ENCODE measurements at places on chromosomes 5 and 9.

- no peak for DNase-seq
Observed at GRCh38 chr9:88794100-88794499, 197.2 kb upstream of the S1PR3 start.

DNA sequence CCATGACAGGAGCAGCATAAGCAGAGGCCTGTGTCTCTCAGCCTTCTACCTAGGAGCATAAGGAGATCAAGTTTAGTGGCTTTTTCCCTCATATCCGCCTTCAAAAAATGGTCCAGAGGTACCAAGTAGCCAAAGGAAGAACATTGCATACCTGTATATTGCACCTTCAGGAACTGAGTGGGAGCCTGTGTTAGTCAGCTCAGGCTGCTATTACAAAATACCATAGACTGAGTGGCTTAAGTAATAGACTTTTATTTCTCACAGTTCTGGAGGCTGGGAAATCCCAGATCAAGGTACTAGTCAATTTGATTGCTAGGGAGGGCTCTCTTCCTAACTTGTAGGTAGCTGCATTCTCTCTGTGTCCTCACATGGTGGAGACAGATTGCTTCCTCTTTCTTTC lies 597.4 kb upstream of the PTGER4 start:
- DNase-seq, result no peak

- no peak for DNase-seq
Observed at GRCh38 chr5:83957188-83957587, 236.5 kb upstream of the HAPLN1 start.

DNA sequence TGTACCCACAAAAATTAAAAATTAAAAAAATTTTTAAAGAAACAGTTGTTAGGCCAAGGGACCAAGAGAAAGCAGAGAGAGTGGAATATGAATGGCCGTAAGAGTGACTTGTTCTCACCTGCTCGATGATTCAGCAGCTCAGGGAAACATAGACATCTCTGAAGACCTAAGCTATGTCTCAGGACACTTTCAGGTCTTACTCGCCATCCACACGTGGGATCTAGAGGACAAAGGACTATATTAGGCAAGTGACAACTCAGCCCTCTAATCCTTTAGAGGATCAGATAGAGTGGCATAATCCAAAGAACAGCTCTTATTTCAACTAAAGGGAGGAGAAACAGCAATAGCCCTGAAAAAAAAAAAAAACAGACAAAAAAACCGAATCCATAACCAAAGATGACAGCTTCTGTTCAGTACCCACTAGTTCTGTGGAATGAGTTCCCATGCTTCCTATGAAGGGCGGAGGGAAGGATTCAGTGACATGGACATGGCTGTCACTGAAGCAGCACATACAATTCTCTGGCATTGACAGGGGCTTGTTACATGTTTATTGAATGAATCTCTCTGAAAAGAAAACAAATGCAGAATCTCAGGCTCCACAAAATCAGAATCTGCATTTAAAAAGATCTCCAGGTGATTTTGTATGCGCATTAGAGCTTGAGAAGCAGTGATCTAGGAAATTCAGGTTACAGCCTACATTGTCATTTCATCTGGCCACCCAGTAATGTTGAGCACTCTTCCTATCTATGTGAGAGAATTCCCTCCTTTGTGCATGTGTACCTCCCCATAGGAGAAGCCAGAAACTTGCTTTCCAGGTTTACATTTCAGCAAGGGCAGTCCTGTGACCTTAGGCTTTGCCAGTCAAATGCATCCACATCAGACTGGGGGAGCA lies 96.0 kb downstream of the KIAA1958 start:
- DNase-seq, result no peak

DNA sequence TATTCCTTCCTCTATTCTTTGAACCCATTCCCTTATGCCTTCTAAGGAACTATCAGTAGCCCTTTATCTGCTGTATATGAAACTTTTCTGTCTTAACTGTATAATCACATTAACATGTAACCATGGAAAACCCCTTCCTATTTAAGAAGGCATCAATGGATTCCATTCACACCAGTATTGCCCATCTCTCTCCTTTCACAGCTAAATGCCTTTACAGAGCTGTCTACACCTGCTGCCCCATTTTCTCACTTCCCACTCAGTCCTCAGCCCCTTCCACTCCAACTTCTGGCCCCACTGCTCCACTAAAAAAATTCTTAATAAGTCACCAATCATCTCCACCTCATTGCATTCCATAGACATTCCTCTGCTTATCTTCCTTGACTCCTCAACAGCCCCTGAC lies 50.8 kb downstream of the SEC61B start:
- no peak for DNase-seq

- no peak for DNase-seq
Observed at GRCh38 chr5:89904442-89904841, 505.1 kb downstream of the CETN3 start.

DNA sequence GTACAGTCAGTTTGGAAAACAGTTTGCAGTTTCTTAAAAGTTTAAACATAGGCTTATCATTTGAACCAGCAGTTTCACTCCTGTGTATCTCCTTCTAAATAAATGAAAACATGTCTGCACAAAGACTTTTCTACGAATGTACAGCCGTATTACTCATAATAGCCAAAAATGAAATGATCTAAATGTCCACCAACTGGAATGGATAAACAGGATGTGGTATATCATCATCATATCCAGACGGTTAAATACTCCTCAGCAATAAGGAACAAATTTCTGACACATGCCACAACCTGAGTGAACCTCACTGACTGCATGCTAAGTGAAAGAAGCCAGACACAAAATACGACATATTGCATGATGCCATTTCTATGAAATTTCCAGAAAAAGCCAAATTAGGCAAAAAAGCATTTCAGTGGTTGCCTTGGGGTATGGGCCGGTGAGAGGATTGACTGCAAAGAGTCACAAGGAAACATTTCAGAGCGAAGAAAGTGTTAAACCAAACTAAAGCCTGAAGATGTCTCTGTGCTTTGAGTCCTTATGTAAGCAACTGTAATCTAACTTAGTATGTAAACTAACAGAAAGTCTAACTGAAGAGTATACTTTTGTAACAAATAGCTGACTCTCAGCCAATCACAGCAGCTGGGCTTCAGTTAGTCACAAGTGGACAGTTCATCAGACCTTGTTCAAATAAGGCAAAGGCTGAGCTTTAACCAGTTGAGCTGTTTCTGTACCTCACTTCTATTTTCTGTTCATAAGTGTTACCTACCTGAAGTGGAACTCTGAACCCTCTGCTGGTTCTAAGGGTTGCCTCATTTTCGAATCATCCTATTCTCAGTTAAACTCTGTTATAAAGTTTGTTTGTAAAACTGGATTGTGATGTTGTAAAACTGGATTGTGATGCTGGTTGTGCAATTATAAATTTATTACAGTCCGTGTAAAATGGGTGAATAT lies 65.2 kb downstream of the TRIO start:
- no peak for DNase-seq

GRCh38 chr5:179698935-179699615 lies at the start of gene CANX:
Gene CANX (plus strand): TSS chr5:179698967. CDS start chr5:179705682, 6,715 bp downstream.
- no peak for DNase-seq

- peak; percentile 52 for DNase-seq
Observed at GRCh38 chr5:80254767-80255430, 949 bp downstream of the SERINC5 start.

- DNase-seq, result no peak
Observed at GRCh38 chr5:178273665-178274541, 41.3 kb upstream of the PHYKPL start.

DNA sequence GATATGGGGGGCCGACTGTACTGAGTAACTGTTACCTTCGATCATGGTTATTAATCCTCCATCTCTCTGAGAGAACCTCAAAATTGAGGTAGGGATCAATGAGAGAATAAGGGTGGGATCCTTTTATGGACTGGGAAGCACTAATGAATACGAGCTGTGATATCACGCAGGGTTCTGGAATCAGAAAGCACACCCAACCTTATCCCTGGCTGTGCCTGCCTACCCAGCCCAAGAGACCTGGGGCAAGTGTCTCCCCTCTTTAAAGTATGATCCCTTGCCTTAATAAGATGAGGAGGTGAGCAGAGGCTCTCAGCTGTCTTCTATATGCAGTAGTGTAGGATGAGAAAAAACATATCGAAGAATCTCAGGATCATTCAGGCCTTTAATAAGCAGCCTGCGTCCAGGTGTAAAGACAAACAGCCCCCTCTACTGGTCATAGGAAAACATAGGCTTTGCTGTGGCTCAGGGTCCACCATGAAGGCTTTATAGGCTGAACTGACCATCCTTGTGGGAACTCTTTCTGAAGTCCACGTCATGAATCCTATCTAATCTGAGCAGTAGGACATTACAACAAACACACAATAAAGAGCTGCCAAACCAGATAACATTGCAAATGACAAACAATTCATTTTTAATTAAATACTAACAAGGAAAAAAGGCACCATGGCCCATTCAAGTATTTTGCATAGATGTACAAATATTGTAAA lies 16.8 kb downstream of the NIPAL4 start:
- DNase-seq, result no peak

GRCh38 chr5:56327809-56328208 lies 94.7 kb upstream of the ANKRD55 start:
- no peak for DNase-seq

GRCh38 chr5:13731121-13731628 lies 213.3 kb downstream of the DNAH5 start:
- no peak for DNase-seq

DNA sequence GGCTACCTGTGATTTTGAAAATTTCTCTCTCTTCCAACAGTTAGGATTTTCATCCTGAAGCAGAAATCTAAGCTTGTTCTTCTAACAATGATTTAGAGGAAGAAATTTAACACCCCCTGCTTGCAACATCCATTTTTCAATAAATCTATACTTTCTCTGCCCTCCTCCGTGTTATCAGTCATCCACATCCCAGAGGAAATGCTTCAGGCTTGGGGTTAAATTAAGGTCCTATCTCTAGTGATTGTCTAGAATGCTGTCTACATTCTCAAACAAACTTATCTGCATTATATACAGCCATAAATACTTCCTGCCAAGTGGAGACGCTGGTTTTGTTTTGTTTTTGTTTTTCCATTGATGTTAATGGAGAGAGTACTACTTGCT lies 371.0 kb downstream of the CSNK1G3 start:
- DNase-seq, result no peak

GRCh38 chr5:76325326-76325725 lies 77.8 kb upstream of the IQGAP2 start:
- DNase-seq, result no peak

DNA sequence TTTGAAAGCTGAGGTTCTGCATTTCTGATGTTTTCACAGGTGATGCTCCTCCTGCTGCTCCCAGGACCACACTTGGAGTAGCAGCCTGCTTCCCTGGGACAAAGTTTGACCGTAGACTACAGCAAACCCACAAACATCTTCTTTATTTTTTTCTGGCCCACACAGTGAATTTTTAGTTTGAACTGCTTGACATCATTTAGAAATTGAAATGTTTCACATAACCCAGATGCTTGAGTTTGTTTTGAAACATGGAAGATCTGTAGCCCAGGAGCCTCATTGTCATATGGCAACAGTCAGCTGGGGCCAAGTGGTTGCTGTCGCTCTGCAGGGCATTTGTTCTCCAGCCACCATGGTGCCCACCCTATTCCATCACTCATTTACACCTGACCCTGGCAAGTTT lies 8.4 kb downstream of the SH3TC2 start:
- no peak for DNase-seq

- DNase-seq, result no peak
Observed at GRCh38 chr5:89673019-89673418, 736.5 kb downstream of the CETN3 start.

DNA sequence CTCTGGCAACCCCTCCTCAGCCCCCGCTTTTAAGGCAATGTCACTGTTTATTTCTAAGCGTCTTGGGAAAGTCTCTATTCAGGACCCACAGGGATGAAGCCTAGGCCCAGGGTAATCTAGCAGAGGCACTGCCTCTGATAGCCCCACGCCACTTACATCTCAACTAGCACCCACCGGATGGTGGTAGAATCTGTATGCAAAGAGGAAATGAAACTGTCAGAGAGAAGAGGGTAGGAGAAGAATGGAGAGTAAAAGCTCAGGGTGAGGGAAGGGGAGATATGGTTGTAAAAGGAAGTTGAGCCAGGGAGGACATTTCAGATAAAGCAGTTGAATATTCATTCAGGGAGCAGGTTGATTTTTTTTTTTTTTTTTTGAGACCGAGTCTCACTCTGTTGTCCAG lies 3.0 kb downstream of the FRRS1L start:
- no peak for DNase-seq

GRCh38 chr5:167971706-167972105 lies 319.7 kb upstream of the WWC1 start:
- no peak for DNase-seq

GRCh38 chr9:96222132-96222531 lies 79.8 kb downstream of the HSD17B3 start:
- DNase-seq, result no peak

DNA sequence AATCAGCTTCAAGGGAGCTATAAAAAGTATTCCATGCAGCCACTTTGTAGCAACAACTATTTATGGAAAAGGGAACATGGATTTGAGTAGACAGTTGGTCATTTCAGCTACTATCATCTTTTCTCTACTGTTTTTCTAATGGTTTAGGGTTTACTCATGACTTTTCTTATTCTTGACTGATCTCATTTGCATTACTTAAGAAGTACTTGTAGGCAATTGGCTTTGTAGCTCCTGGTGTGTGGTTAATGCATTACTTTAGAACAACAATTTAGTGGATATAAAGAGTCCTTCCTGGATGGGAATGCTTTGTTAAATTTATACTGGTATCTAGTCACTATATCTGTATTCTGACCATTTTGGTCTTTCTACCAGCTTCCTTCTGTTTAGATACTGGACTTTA lies 59.8 kb upstream of the NTRK2 start:
- no peak for DNase-seq

All from left hindlimb (tissue), 1 donor.